ENCODE measurements at places on chromosomes 5 and 9.

- peak; percentile 88 for DNase-seq
Observed at GRCh38 chr9:109035684-109036423, 22.6 kb upstream of the CTNNAL1 start.

DNA sequence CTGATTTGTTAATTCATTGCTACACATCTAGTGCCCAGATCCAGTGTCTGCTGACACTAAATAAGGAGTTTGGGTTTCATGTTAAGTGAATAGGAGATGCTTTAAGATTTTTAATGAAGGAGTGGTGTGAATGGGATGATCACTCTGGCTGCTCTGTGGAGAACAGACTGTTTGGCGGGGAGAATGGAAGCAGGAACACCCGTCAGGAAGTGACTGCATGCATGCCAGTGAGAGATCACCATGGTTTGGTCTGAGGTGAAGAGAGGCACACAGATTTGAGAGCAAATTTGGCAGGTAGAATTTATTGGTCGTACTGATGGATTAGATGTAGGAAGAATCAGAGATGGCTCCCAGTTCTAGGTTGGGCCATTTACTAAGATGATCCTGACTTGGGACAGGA lies 19.8 kb downstream of the ATP6V0E1 start:
- DNase-seq = no peak

- DNase-seq = no peak
Observed at GRCh38 chr5:90479611-90480385, 5.1 kb downstream of the POLR3G start.

GRCh38 chr5:4777435-4777834 lies 362.7 kb upstream of the ADAMTS16 start:
- no peak for DNase-seq

- peak; percentile 32 for DNase-seq
Observed at GRCh38 chr5:178490935-178491652, 99.1 kb downstream of the COL23A1 start.

- DNase-seq = no peak
Observed at GRCh38 chr5:139138109-139138508, 60.1 kb downstream of the SIL1 start.

DNA sequence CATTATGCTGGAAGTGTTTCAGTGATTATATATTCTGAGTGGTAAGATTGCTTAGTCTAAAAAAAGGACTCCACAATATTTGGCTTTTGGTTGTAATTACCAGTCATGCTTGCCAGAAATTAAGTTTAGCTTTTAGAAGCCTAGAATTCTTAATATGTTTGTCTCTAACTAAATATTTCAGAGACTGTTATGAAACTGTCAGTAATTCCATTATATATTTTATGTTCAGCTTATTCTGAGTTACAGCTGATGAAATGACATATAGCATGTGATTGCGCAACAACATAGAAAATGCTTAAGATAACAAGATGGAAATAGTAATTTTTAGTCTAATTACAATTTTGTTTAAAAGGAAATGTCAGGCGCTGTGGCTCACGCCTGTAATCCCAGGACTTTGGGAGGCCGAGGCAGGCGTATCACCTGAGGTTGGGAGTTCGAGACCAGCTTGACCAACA lies 44.2 kb downstream of the KIAA1958 start:
- no peak for DNase-seq

DNA sequence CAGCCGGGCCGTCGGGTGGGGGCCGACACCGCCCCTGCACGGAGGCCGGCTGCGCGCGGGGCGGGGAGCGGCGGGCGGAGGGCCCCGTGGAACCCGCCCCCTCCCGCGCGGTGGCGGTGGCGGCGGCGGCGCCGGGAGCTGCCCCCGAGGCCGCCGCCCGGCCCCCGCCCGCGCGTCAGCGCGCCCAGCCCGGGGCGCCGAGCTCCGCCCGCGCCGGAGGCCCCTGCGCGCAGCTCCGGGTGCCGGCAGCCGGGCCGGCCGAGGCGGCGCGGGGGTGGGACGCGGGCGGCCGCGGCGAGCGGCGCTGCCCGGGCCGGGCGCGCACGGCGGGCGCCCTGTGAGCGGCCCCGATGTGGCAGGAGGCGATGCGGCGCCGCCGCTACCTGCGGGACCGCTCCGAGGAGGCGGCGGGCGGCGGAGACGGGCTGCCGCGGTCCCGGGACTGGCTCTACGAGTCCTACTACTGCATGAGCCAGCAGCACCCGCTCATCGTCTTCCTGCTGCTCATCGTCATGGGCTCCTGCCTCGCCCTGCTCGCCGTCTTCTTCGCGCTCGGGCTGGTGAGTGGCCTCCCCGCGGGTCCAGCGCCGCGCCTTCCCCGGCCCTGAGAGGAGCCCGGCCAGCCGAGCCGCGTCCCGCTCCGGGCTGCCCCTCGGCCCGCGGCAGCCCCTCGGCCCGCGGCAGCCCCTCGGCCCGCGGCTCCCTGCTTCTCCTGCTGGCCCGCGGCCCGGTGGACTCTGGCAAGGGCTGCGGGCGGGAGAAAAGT lies at the start of gene ADCY2:
TSS of gene ADCY2 (plus strand) at position 192 of the 766 bp plus-strand sequence. CDS start at position 351, 159 bp downstream.
- no peak for DNase-seq

DNA sequence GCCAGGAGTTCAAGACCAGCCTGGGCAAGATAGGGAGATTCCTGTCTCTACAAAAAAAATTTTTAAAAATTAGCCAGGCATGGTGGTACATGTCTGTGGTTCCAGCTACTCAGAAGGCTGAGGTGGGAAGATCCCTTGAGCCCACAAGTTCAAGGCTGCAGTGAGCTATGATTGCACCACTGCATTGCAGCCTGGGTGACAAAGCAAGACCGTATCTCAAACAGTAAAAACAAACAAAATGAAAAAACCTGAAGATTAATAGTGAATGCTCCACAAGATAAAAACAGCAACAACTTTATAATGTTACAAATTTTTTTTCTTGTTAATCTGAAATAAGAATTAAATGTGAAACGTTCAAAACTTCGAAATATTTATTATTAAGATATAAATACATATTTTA lies 2.7 kb upstream of the TMEM267 start:
- no peak for DNase-seq

DNA sequence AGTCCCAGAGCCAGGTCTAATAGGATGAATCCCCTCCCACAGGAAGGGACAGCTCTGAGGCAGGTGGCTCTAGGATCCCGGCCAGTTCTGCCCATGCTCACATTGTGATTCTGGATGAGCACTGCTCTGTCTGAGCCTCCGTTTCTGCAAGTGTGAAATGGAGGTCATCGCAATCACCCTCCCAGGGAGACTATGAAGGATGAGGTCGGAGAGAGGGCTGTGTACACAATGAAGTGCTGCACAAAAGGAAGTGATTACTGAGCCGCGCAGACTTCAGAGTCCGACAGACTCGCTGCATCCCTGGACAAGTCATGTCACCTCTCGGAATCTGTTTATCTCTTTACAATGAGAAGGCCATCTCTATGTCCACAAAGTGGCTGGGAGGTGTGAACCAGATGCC lies 21.7 kb downstream of the LHX6 start:
- no peak for DNase-seq

- DNase-seq = no peak
Observed at GRCh38 chr9:72386186-72386585, 21.2 kb upstream of the ZFAND5 start.

DNA sequence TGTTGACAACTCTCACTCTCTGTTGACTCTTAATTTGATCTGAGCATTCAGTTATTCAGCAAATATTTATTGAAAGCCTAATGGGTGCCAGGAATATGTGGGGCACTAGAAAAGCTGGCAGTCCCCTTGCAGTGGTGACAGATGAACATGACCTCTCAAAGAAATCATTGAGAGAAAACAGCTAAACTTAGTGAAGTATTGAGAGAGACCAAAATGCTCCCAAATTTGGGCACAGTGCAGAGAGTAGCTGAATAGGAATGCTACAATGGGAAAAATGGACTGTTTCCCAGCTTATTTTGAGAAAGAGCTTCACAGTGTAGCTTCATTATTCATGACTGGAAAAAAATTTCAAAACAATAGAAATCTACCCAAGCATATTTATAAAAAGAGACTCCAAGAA lies 257.9 kb downstream of the SGCD start:
- DNase-seq = peak; percentile 50

DNA sequence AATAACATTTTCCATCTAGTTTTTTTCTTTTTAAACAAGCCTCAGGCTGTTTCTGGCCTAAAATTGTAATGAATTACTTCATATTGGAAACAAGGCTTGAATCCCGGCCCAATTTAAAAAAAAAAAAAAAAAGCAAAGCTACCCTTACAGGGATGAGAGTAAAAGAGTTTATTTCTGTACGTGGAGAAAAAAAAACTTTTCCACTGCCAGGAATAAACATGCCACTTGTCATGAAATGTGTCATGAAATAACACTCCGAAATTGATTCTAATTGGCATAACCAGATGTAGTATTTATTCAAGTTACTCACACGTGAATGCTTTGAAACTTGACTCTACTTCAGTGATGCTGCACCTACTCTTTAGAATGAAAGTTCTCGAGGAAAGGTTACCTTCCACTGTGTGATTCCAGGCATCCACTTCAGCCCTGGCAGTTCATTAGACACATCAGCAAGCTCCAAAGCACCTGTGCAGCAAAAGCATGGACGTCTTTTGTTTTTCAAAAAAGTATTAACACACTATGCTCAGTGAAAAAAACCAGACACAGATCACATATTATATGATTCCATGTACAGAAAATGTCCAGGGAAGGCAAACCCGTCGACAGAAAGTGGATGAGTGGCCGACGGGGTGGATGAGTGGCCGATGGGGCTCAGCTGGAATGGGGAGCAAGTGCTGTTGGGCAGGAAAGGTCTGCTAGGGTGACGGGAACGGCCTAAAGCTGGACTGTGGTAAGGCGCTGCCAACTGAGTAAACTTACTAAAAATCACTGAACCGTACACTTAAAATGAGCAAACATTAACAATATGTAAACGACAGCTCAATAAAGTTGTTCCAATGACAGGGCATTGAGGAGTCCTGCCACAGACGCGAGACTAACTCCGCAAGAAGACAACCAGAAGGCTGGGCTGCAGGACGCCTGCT lies 21.2 kb downstream of the NSUN2 start:
- DNase-seq = no peak

DNA sequence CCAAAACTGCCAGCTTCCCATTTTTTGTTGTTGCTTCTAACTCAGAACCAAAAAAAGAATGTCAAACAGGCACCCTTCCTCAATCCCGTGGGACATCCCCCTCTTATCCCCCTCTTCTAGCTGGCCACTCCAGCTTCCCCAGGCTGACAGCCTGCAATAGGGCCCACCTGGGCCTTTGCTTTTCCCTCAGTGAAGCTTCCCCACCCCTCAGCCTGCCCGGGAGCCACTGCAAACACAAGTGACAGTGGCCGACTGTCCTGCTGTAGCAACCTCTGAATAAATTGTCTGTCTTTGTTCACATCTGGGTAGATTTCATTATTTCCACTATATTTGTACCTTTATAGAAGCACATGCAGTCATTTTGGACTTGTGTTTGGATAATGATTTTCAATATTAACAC lies 245.3 kb downstream of the GADD45G start:
- no peak for DNase-seq

GRCh38 chr9:118271331-118271730 lies 567.1 kb downstream of the TLR4 start:
- no peak for DNase-seq

GRCh38 chr5:67266654-67267350 lies 70.2 kb upstream of the CD180 start:
- no peak for DNase-seq

DNA sequence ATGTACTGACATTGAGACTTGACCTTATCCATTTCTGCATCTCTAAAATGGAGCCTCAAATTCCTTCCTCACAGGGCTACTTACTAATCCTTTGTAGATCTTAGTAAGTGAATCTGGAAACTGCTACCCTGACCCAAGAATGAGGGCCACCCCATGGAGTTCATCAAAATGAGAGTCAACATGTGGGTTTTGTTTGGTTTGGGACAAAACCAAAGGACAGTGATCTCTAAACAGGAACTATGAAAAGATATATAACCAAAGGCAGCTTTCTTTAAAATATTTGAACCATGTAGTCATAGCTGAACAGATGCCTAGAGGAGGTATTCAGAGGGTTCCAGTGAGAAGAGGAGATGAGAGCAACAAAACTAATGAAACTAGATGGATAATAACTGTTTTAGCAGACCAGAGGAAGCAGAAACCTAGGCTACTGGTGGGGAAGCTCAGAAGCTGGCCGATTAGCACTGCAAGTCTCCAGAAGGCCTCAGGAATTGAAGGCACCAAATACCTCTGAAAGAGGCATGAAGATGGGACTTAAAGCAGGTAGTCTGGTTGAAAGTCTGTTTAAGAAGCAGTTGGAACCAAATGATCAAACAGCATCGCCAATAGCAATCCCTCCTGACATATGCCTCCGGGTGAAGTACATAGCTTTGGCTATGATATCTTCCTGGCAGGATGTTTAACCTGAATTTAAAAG lies 45.8 kb downstream of the THOC3 start:
- DNase-seq = no peak

- DNase-seq = no peak
Observed at GRCh38 chr5:140998921-140999410, 32.7 kb downstream of the PCDHAC2 start.

DNA sequence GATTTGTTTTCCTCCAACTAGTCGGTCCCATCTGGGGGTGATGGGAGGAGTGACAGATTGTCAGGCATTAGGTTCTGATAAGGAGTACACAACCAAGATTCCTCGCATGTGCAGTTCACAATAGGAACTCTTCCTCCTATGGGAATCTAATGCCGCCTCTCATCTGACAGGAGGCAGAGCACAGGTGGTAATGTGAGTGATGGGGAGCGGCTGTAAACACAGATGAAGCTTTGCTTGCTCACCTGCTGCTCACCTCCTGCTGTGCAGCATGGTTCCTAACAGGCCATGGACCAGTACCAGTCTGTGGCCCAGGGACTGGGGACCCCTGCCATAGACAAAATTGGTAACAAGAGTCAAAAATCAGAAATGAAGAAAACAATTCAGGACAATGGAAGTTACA lies 173.3 kb upstream of the HMHB1 start:
- DNase-seq = no peak

- DNase-seq = no peak
Observed at GRCh38 chr5:65805089-65805488, 83.1 kb downstream of the NLN start.

DNA sequence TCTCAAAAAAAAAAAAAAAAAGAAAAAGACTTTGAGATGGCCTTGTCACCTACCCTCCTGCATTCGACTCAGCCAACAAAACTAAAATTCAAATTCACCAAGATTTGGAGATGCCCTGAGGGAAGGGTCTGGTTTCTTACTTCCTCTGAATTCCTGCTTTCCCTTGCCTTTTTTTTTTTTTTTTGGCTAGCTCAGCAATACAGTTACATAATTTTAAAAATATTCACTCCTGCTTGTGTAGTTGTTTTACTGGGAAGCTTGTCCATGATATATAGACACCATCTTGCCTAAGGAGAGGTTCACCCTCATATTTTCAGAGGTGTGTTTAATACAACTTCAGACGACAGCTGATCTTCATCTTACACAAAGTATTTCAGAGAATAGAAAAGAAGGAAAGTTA lies 21.3 kb upstream of the SERINC5 start:
- DNase-seq = no peak

DNA sequence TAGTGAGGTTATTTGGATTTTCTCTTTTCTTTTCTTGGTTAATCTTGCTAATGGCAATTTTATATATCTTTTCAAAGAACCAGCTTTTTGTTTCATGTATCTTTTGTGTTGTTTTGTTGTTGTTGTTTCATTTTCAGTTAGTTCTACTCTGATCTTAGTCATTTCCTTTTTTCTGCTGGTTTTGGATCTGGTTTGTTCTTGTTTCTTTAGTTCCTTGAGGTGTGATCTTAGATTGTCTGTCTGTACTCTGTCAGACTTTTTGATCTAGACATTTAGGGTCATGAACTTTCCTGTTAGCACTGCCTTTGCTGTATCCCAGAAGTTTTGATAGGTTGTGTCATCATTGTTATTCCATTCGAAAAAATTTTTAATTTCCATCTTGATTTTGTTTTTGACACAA lies 399.7 kb downstream of the TLE1 start:
- DNase-seq = no peak

All from right lobe of liver (tissue), 6 donors.